ENCODE measurements at places on chromosomes 12 and 14.

DNA sequence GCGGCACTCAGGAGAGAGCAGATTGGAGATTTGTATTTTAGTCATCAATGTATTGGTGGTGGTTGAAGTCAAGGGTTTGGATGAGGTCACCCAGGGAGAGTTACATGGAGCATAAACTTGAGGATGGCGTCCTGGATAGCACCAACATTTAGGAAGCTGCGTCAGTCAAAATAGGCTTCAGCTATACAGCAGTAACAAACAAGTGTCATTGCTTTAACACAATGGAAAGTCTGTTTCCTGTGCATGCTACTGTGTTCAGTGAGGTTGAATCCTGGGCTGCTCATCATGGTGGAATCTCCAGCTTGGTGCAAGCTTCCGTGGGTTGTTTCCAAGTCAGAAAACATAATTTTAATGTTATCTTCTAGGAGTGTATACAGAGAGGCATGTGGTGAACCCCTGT is 180.4 kb downstream of the CFAP54 start:
- no peak for DNase-seq

DNA sequence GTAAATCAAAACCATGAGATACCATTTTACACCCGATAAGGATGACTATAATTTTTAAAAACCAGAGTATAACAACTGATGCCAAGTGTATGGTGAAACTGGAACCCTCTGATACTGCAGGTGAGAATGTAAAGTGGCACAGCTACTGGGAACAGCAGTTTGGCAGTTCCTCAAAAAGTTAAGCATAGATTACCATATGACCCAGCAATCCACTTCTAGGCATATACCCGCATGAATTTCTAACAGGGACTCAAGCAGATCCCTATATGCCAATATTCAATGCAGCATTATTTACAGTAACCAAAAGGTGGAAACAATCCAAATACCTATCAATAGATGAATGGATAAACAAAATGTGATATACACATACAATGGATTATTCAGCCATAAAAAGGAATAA is 57.4 kb downstream of the BAZ1A start:
- no peak for DNase-seq

DNA sequence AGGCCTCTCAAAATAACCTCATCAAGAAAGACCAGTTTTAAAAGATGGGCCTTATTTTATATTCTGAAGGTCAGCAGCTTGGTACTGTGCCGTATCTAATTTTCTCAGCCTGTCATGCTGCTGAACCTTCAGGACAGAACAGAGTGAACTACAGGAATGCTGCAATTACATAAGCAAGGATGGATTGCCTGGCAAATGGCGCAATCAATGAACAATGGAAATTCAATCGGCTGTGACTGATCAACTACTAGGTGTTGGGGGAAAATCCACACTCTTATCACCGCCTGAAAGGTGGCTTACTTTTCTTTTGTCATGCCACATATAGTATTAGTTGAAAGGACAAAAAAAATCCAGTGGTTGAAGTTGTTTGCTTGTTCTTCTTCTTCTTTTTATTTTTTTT is 8.5 kb downstream of the ACSS3 start:
- DNase-seq: no peak

DNA sequence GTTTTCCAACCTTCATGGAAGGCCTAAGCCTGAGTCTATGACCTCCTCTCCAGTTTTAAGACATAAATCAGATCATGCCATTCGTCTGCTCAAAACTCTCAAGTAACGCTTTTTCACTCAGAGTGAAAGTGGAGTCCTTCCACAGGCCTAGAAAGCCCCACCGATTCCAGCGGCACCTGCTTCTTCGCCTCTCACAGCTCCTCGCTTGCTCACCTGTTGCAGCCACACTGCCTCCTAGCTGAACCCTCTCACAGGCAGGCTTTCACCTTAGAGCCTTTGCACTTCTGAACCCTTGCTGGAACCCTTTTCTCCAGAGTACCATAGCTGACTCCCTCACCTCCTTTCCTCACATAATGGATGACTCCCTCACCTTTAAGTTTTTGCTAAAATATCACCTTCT is 301.1 kb downstream of the ZFP36L1 start:
- DNase-seq: no peak

DNA sequence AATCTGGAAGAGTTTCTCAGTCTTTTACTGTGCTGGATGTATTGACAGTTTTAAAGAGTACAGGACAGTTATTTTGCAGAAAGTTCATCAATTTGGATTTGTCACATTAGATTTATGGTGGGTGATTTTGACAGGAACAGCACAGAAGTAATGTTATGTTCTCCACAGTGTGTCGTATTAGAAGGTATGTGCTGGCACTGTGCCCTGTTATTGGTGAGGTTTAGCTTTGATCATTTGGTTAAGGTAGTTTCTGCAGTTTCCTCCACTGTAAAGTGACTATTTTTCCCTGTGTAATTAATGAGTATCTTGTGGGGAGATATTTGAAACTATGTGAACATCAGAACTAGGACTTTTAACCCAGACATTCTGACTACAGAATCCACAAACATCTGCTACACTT is 308.5 kb upstream of the TBX3 start:
- no peak for DNase-seq

- no peak for DNase-seq
These were observed 69.1 kb upstream of the HOXC13 start for GRCh38 chr12:53869500-53869899.

GRCh38 chr14:31084385-31084784 is 58.2 kb upstream of the STRN3 start:
- DNase-seq: no peak

- no peak for DNase-seq
These were observed 258.7 kb downstream of the SYT10 start for GRCh38 chr12:33180918-33181317.

- no peak for DNase-seq
These were observed 126.4 kb downstream of the CCER1 start for GRCh38 chr12:90828621-90829020.

GRCh38 chr12:123396954-123397353 is 13.0 kb downstream of the KMT5A start:
- DNase-seq: no peak

- DNase-seq: no peak
These were observed 46.3 kb downstream of the NTF3 start for GRCh38 chr12:5478081-5478706.

DNA sequence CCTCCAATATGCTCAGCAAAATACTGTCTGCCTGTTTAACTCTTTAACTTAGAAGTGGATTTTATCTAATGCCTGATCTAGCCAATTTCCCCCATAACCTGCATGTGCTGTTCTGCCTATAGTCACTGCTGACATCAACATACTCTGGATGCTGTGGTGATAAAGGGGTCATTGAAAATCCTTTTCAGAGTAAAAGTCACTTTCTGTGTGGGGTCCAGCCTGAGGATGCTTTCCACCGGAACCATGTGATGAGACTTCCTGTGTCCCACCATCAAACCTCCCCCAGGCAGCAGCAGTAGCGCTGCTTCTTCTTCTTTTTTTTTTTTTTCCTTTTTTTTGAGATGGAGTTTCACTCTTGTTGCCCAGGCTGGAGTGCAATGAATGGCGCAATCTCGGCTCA is 607.0 kb downstream of the BCL11B start:
- DNase-seq: no peak

DNA sequence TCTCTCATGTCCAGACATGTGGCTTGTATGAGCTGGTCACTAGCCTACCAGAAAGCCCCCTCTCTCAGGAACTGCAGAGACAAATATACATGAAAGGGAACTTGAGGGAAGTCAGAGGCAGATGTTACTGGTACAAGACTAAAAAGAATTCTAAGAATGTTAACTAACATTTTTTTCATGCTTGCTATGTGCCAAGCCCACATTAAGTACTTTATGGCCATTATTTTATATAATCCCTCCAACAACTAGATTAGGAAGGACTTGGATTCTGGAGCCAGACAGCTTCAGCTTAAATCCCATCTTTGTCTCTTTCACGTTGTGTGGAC is 24.6 kb downstream of the TTC9 start:
- no peak for DNase-seq

DNA sequence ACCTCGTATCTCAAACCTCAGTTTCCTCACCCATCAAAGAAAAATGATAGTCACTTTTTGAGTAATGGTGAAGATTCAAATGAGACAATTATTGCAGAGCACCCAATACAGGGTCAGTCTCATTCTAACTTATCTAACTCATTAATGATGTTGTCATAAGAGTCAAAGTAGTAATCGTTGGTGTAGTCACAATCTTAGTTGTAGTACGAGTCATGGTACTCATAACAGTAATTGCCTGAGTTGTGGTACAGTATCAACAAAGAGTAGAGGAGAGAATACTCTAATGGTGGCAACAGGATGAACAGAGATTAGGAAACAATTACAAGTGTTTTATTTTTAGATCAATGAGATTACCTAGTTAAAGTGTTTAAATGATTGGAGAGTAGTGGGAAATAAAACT is 93.6 kb upstream of the TMTC2 start:
- no peak for DNase-seq

GRCh38 chr14:103313704-103314103 is 20.3 kb upstream of the EIF5 start:
- peak; percentile 20 for DNase-seq

DNA sequence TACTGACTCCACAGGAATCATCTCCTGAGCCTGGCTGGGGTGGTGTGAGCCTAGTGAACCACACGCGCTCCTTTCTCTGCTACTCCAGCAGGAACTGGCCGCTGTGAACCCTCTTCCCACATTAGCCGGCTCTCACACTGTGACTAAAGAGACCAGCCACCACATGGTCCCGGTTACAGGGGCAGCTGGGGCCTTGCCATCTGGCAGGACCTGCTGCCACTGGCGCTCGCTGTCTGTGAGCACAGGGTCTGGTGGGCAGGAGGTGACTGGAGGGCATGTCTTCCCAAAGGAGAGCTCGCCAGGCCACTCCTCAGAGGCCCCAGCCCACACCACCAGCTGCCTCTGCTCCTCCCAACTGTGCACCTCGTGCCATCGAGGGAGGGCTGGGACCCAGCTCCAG is 99.3 kb downstream of the SINHCAF start:
- no peak for DNase-seq

- DNase-seq: no peak
These were observed 9.1 kb downstream of the OR6S1 start for GRCh38 chr14:20632448-20632830.

GRCh38 chr12:12872934-12873275 is 18.5 kb upstream of the GPRC5A start:
- DNase-seq: no peak

GRCh38 chr12:111467092-111467856 is 61.6 kb downstream of the SH2B3 start:
- no peak for DNase-seq

- peak; percentile 87 for DNase-seq
These were observed 118.6 kb downstream of the TRMT5 start for GRCh38 chr14:60862283-60862682.

DNA sequence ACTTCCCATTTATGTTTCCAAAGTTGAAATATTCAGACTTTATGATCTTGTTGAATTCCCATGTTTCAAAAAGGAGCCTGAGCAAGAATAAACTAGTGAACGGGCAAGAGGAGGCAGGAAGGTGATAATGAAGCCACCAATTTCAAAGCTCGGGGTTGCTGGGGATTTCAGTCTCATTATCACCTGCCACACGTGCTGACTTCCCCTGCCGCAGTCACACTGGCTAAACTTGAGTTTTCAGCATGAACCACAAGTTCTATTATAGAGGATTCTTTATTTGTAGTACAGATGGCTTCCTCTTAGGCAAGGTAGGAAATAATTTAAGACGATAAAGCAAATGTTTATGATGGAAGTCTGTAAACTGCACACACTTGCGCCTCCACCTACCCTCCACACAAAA is 18.1 kb upstream of the DIABLO start:
- DNase-seq: no peak

DNA sequence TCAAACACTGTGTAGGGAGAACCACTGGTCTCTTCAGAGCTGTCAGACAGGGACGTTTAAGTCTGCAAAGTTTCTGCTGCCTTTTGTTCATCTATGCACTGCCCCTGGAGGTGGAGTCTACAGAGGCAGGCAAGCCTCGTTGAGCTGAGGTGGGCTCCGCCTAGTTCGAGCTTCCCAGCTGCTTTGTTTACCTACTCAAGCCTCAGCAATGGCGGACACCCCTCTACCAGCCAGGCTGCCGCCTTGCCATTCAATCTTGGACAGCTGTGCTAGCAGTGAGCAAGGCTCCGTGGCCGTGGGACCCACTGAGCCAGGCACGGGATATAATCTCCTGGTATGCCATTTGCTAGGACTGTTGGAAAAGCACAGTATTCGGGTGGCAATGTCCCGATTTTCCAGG is 24.6 kb upstream of the YBX3 start:
- no peak for DNase-seq

Measured in mucosa of gallbladder (tissue), 1 donor.